ENCODE measurements at places on chromosomes 2 and 18.

DNA sequence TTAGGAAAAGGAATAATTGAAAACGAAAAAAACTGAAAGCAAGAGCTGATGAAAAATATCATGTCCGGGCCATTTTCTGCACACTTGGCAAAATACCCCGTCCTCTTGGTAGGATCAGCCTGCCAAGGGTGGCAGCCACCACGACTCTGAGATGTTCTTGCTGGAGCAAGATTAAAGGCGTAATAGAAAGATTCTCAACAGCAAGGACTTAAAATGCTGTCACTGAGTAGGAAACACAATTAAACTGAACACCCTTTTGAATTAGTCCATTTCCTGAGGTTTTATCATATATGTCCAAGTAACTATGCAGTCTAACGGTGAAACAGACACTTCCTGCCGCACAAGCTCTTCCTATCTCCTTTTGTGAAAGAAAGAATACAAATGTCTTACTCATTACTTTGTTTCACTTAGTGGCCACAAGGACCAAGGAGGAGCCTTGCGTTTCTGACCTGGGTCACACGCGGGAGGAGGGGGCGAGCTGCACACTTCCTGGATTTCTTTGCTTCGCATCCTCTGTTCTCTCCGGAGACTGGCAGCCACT lies 222.7 kb downstream of the PIEZO2 start:
- DNase-seq = no peak

DNA sequence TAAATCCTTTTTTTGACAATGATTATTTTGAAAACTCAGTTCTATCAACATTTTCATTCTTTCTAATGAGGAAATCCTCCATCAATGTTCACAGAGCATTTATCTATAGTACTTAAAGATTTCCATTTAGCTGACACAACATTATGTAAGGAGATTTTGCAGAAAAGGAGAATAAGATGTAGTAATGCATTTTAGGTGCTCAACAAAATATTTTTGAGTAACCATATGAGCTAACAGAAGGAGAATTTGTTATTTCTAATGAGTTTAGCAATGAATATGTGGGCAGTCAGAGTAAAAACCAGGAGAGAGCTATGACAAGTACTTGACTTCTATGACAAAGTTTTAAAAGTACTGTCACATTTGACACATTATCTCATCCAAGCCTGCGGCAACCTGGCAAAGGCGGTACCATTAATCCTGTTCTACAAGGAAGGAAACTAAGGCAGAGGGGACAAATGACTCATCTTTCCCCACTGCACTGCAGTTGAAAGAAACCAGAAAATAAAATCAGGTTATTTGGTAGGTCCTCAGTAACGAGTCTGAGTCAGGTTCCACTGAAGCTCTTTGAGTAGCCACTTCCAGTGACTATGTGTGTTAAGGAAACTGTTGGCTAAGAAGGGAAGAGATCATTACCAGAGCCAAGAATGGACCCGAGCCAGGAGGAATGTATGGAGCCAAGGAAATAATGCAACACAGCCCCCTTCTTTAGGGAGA lies 134.1 kb upstream of the ITGB6 start:
- peak; percentile 45 for DNase-seq

GRCh38 chr2:43455731-43456642 lies 139.9 kb downstream of the THADA start:
- DNase-seq = no peak

DNA sequence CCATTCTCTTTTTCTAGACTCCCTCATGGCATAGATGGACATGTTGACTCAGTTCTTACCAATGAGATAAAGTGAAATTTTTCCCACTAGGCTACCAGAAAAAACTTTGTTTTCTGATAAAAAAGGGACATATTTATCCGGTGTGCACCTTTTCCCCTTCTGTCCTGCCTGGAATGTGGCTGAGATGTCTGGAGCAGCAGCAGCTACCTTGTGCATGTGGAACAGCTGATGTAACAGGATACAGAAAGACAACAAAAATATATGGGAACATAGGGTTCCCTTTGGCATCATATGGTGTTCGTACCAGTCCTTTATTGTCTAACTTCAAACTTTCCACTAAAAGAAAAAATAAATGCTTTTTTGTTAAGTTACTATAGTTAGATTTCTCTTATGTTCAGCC lies 460.2 kb upstream of the HS6ST1 start:
- no peak for DNase-seq

DNA sequence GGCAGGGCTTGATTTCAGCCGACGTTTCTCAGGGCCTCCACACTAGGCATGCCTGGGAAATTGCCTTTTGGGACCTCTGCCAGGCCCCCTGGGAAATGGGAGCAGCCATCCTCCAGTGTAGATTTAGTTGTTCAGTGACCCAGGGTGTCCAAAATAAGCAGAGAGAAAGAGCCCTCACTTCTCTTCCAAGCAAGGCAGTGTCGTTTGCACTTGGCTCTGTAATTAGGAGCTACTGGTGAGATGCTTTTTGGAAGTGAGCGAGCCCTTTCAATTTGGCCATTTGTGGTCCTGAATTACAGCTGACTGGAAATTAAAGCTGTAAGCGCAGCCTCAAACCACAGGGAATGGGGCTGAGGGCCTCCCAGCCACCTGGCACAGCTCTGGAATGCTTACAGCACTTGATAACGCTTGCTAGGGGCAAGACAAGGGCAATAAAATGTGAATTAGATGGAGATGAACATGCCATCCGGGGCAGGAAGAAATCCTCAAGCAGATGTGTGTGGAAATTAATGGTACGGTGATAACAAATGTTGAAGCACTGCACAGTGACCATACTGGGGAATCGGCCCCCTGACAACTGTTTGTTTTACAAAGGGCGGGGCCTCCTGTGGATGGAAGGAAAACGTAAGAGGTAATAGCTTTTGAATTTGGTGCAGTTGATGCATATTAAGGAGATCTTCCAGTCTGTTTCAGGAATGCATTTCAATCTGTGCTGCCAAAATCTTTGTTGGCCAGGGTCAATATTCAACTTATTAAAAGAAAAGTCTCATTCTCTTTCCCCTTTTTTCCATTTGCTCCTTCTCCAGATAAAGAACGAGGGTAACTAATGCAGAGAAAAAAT lies 173.1 kb downstream of the UXS1 start:
- DNase-seq = no peak

DNA sequence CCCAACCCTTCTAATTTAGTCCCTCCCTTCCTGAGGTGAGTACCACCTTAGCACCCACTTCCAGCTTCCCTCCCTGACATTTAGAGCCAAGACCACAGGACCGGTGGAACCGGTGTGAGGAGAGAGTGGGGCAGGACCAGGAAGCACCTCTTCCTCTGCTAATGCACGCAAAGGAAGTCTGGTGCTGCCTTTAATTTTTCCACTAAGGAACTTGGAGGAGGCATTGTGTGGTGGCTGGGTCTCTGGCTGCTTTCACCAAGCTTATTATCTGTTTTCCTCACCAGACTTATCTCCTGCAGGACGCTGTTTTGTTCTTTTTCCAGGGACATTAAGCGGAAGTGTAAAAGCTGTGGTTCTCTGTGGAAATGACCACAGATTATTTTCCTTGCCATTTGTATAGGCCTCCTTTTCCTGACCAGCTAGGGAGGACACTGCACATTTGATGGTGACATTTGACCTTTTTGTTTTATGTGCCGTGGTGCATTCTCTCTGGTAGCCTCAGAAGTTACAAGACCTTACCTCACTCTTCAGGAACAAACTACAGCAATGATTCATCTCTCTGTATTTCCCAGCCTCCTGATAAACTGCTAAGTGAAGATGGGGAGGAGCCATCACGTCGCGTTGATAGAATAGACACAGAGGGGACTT lies 39.8 kb upstream of the SPTBN1 start:
- no peak for DNase-seq

- peak; percentile 15 for DNase-seq
These were observed at the start of gene DCTN1 for GRCh38 chr2:74379851-74380789. Gene DCTN1 (minus strand): TSS chr2:74380311. CDS start chr2:74380037, 274 bp downstream.

GRCh38 chr2:105754011-105754410 lies 9.3 kb downstream of the NCK2 start:
- DNase-seq = peak; percentile 50

DNA sequence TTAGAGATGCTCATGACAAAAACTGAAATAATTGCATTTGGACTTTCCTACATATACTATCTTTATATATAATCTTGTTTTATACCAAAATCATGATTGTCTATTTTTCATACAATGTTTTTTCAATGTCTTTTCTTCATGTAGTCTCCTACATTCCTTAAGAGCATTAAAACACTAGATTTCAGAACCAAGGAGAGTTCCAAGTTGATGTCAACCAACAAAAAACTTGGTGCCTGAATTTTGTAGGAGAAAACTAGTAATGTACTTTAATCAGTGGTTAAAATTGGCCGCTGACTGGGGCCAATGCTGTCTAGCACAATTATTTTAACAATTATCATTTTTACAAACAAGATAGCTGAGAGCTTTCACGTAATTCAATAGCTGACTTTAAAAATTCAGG lies 678.8 kb downstream of the DCC start:
- DNase-seq = no peak

DNA sequence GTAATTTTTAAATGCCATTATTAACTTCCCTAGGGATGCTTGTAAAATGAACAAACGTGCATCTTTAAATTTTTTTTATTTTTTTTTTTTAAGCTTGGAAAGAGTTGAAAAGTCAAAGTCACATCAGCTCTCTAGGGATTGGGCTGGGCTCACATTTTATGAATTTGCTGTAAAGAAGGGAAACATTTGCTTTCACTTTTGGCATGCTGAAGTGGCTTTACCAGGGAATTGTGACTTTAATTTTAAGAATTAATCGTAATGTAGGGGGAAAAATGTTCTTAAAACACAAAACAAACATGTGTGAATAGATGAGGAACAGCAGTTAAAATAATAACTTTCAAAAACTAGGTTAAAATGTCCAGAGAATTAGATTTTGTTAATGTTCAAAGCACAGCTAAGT lies 123.0 kb downstream of the AGAP1 start:
- no peak for DNase-seq

GRCh38 chr2:176074919-176075425 lies 8.8 kb downstream of the EVX2 start:
- DNase-seq = no peak

DNA sequence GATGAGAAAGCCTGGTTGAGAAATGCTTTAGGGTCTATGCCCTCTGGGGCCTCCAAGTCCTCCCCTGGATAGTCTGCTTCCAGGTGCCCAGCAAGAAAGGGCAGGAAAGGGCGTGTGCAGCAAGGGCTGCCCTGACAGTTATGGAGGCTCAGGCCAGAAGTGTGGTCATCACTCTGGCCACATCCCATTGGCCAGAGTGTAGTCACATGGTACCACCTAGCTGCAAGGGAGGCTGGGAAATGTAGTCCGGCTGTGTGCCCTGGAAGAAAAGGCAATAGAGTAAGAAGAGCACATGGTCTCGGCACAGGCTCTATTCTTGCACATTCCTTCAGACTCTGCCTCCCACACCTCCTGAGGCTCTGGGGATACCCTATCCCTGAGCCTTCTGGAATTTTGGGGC lies 35.7 kb downstream of the ODC1 start:
- DNase-seq = no peak

DNA sequence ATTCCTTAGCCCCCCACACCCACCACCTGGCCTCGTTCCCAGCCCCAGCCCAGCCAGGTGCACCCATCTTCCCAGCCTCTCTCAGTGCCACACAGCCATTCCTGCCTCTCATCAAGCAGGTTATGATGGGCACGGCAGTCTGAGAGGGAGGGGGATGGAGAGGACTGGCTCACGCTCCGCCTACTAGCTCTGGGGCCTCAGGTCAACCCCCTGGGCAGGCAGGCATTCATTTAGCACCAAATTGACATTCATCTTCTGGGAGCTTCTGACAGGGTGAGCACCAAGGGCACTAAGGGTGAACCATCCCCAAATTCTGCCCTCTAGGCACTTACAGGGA lies 66.2 kb upstream of the FOSL2 start:
- no peak for DNase-seq

- DNase-seq = no peak
These were observed 44.2 kb downstream of the WDPCP start for GRCh38 chr2:63544017-63544627.

GRCh38 chr2:67214585-67215185 lies 182.4 kb upstream of the ETAA1 start:
- no peak for DNase-seq

DNA sequence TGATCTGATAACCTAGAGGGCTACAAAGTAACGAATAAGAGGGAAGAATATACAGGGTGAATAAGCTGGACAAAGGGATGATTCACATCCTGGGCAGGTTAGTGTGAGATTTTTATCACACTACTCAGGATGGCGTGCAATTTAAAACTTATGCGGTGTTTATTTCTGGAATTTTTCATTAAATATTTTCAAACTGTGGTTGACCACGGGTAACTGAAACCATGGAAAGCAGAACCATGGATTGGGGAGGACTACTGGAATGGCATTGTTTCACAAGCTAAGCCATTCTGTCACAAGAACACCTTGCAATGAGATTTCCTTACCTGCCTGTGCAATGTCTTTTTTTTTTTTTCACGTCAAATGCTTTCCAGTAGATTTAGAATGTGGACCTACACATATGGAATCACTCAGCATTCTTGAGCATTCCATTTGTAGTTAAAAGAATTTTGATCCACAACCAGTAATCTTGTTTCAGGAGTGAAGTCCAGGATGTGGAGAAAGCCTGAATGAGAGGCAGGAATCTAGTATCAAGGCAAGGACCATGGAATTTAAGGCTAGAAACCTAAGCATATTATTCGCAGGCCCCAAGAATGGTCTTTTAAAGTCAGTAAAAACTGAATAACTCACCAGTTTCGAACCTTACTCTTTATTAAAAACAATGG lies 8.0 kb upstream of the CDK15 start:
- DNase-seq = no peak

- no peak for DNase-seq
These were observed 96.0 kb upstream of the MYCN start for GRCh38 chr2:15844211-15844801.

- peak; percentile 23 for DNase-seq
These were observed 184.3 kb downstream of the SH3BP4 start for GRCh38 chr2:235135990-235136561.

DNA sequence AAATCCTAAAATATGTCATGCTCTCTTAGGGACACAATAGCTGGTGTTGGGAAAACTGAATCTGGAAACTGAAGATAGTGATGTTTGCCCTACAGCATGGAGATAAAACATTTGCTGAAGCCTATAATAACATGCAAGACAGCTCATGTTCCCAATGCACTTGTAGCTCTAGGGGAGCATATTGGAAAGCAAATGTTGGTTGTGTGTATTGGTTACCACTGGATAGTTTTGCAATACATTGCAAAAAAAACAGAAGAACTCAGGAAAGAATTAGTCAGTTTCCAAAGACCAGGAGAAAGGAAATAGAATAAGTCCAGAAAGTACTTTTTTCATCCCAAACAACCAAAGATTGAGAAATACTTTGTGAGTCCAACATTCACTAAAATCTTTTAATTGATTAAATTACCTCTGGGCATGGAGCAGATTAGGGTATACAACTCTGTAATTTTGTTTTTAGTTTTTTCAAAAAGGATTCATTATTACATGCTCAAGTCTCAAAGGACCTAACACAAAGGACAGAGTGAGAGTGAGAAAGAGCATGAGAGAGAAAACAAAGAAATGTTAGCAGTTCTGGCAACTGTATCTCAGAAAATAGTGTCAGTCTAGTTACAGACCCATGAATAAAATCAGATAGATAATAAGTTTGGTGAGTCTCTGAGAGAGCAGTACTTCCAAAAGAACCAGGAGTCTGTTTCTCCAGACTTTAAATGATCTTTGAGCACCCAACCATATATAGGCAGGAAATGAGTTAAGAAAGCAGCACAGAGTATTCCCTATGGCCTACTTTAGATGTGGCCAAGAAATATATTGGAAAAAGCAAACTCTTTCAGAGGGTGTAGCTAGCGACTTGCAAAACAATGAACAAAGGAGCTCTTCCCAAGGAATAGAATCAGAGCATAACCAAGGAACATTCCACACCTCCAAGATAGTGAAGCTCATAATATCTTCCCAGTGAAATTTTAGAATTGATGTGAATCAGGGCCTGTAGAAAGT lies 36.6 kb upstream of the COL3A1 start:
- DNase-seq = no peak

GRCh38 chr2:65818873-65819451 lies 386.6 kb upstream of the SPRED2 start:
- no peak for DNase-seq
